NCI-H1092 treated with DMSO at 0.1 percent for 48 hours (cell line): ENCODE measurements at places on chromosomes 3 and 15.

DNA sequence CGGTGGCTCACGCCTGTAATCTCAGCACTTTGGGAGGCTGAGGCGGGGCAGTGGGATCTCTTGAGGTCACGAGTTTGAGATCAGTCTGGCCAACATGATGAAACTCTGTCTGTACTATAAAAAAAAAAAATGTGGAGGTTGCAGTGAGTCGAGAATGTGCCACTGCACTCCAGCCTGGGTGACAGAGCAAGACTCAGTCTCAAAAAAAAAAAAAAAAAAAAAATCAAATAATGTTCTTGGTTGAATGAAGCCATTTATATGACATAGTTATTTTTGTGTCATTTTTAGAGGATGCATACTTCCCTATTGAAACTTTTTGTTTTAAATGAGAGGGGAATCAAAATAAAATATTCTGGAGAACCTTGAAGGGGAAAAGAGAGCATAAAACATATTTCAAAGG is 3.1 kb downstream of the HMCES start:
- no peak for DNase-seq

- DNase-seq, result no peak
These were observed 86.5 kb downstream of the TNIK start for GRCh38 chr3:171373711-171374110.

DNA sequence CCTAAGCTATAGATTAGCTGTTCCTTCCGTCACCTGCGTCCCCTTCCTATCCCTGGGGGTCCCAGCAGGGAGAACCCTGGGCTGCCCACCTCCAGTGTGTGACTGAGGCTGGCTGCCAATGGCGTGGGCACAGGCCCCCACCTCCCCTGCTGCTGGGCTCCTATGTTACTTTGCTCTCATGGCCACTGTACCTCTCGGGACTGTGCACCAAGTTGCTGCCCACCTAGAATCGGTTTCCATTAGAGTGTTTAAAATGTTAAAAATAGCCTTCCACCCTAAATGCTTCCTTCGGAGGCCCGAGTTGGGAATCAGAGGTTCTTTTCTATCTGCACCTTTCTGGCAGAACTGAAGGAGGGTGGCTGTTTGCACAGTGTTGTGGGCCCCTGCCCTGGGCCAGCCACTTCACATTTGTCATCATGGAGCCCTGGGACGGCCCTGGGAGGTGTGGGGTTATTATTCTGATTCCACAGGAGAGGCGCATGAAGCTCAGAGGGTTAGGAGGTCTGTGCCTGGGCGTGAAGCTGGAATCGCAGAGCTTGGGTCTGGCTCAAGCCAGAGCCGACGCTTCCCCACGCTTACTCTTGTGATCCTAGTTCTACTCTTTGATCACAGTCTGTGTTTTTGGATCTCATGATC is 29.1 kb downstream of the IRAK2 start:
- no peak for DNase-seq

DNA sequence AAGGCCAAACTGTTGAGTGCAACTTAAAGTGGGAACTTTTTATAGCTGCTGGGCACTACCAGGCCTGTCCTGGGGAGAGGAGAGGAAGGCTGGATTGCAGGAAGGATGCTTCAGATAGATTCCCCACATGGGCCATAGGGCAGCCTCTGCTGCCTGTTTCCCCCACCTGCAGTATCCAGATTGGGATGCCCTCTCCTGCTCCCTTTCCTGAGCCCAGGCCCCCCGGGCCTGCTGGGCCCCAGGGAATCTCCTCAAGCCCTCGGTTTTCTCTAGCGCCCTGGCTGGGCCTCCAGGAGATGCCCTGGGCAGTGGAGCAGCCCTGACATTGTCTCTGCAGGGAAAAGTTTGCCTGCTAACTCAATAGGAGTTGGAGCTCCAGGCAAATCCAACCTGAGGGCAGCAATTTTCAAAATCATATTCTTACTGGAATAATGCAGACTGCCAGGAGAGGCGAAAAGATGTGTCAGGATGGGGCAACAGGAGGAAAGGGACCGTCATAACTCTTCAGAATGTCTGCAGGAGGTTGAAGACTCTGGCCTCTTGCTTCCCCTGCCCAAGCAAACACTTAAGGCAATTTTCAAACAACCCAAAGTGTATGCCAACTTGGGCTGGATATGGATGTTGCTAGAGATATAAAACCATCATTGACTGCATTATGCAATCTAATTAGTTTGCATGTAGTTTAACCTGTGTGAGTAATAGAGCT is 4.4 kb downstream of the NR2F2 start:
- no peak for DNase-seq

- no peak for DNase-seq
These were observed 110.5 kb downstream of the AKAP13 start for GRCh38 chr15:85490856-85491255.

DNA sequence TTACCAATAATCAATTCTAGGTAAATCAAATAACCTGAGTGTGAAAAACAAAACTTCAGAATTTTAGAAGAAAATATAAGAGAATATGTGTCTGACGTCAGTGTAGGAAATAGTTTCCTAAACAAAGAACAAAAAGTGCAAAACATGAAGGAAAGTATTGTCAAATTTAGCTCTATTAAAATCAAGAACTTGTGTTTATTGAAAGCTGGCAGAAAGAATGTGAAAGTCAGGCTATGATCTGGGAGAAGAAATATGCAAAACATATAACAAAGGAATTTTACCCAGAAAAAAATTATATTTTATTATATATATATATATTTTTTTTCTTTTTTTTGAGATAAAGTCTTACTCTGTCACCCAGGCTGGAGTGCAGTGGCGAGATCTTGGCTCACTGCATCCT is 129.1 kb upstream of the ANKRD28 start:
- DNase-seq, result no peak

GRCh38 chr15:88467935-88468528 is 524 bp downstream of the MRPS11 start:
- no peak for DNase-seq

- no peak for DNase-seq
These were observed 64.4 kb upstream of the IGF1R start for GRCh38 chr15:98583771-98584430.

- DNase-seq, result no peak
These were observed 503.8 kb upstream of the ARRDC4 start for GRCh38 chr15:97456521-97457202.

DNA sequence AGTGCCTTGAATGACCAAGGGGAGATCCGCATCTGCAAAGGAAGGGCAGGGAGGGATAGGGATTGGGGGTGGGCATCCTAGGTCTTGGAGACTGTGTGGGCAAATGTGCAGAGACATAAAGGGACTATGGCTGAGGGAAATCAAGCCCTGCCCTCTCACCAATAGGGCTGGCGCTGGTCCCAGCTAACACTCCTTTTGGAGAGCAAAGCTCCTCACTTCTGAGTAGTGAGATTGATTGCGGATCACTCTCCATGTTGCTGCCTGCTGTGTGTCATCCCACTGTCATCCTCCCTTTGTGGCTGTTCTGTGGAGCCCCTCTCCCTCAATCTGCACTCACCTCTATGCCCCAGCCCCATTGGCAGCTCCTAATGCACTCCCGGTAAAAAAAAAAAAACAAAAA is 2.2 kb upstream of the CELSR3 start:
- DNase-seq, result peak; percentile 8

GRCh38 chr3:106745344-106746168 is 631.7 kb upstream of the CCDC54 start:
- no peak for DNase-seq

DNA sequence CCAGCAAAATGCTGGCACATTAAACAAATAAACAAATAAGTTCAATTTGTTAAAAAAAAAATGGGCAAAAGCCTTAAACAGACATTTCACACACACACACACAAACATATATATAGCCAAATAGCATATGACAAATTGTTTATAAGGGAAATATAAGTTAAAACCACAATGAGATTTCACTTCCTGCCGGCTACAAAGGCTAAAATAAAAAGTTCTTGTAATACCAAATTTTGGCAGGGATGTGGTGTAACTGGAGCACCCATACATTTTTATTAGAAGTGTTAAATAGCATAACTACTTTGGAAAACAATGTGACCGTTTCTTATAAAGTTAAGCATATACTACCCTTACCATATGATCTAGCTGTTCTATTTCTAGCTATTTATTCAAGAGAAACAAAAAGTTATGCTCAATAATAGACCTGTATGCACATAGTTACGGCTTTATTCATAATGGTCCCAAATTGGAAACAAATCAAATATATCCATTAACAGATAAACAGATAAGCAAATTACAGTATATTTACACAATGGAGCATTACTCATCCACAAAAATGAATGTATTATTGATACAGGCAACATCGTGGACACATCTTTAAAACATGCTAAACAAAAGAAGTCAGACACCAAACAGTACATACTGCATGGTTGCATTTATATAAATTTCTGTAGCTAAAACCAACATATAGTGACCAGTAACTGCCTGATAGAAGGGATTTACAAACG is 93.9 kb downstream of the EOMES start:
- DNase-seq, result no peak

DNA sequence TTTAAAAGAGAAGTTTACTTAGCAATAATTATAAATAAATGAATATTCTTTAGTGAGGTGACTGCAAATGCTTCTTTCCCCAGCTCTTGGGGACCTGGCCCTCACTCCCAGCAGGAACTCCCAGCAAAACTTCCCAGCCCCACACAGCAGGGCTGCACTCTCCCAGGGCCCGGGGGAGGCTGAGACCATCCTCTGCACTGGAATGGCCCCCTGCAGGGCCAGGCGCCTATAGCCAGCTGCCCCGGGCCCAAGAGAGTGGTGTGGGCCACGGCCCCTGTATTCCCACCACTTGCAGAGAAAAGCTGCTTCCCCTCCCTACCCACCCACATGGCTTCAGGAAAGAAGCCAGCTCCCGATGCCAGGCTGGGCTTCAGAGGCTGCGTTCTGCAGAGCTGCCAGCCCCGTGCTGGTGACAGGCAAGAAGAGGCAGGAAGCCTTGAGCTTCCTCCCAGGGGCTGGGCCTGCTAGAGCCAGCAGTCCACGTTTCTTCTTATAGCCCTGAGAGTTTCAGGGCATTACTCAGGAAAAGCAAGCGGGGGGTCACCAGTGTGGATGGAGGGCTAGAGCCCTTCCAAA is 20.0 kb downstream of the IDH2 start:
- DNase-seq, result no peak

DNA sequence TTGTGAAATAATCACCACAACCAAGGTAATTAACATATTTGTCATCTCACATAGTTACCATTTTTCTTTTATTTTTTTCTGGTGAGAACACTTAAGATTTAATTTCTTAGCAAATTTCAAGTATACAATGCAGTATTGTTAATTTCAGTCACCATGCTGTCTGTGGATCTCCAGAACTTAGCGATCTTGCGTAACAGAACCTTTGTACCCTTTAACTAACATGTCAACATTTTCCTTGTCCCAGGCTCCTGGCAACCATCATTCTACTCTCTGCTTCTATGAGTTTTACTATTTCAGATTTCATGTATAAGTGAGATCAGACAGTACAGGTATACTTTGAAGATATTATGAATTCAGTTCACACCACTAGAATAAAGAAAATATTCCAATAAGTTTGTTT is 154.4 kb downstream of the KCNAB1 start:
- DNase-seq, result no peak

DNA sequence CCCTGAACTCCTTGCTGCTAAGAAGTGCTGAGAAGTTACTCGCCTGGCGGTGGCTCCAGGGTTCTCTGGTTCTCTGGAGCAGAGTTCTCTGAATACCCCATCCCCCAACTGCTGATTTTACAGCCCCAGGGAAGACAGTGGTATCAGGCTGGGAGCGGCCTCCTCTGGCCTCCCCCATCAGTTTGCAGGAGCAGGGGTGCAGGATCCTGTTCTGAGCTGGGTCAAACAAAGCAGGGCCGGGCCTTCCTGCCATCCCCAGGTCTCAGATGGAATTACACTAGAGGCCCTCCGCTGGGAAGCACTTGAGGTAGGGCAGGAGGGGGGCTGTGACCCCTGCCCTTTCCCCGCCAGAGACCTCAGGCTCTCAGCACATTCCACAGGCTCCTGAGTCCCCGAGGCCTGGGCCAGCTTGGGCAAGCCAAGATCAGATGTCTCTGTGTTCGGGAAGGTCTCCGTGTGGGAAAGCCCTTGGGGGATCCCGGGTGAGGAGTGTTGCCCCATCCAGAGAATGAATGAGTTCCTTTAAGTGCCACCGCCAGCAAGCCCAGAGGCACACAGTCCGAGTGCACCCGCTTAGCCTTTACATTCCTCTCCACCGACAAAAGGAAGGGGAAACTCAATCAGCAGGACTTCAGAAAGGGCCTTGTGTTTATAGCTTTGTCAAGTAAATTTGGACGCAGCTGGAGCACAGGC is 149.9 kb downstream of the LRRK1 start:
- no peak for DNase-seq

GRCh38 chr3:74267588-74268184 is 346.8 kb downstream of the CNTN3 start:
- DNase-seq, result peak; percentile 44

GRCh38 chr3:99212969-99213368 is 311.5 kb upstream of the DCBLD2 start:
- DNase-seq, result no peak

DNA sequence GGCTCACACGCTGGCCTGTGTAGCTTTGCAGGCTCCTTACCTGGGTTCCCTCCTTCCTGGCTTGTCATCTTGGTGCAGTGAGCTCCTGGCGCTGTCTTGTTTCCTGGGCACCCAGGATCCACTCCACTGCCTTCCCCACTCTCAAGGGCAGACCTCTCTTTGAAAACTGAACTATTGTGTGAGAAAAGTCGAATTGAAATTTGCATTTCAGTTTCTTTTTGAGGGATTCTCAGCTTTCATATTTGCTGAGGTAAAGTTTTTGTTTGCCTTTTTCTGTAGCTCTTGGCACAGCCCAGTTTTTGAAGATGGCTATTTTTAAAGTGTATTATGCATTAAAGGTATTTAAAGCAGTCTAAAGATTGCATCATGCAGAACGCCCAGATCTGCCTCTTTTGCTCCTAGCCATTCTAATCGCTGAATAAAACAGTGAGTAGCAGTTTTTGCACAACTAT is 70.1 kb downstream of the CCK start:
- DNase-seq, result no peak

GRCh38 chr3:135454890-135455289 is 510.6 kb upstream of the PPP2R3A start:
- no peak for DNase-seq

- DNase-seq, result no peak
These were observed 38.5 kb upstream of the CTDSPL start for GRCh38 chr3:37823189-37823588.

DNA sequence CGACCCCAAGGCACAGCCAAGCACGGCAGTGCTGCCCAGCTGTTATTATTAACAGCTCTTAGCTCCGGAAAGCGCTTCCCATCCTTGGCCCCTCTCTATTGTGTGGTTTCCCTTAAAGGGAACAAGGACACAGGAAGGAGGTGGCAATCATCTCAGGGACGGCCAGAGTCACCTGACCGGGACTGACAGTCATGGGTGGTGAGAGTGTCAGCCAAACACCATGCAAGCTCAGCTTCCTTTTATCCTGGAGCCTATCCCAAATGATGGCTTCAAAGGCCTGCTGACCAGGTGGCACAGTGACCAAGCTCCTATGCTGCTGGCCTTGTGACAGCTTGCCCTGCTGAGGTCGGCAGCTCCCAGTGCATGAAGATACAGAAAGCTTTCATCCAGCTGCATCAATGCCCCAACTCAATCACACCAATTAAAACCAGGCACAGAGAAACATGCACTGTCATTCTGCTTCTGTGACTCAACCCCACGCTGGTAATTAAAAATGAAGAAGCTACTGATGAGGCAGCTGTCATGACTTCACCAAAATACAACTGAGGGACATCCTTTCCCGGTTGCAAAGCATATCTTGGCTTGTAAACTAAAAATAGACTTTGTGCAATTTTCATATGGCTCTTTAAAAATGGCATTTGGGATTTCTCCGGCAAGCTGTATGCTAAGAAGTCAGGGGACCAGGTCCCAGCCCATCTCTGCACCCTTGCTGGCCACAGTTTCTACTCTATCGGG is 34.0 kb downstream of the PCSK6 start:
- DNase-seq, result no peak

- no peak for DNase-seq
These were observed 10.7 kb upstream of the CSTA start for GRCh38 chr3:122314228-122314876.
